ENCODE measurements at places on chromosomes 3 and 15.

- no peak for DNase-seq
Observed at GRCh38 chr3:197912741-197913476, 37.1 kb upstream of the RPL35A start.

GRCh38 chr3:182738583-182739411 is 54.5 kb upstream of the ATP11B start:
- no peak for DNase-seq

DNA sequence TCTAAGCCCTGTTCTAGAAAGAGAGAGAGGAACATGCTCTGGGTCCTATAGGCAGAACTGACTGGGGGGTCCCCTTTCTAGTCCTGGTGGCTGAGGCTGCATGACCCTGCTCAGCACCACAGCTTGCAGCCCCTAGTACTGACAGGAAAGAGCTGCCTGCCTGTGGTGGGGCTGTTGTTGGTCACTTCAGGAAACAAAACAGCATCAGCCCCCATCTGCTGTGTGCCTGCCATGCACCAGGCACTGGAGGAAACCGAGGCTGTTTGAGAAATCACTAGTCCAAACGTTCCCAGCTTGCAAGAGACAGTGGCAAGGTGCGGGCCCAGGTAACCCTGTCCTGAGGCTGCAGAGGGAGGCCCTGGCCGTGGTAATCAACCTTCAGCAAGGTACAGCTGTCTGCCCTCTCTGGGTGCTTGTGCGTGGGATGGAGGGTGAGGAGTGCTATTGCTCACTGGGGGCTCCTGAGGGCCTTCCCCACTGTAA is 90.6 kb downstream of the IQSEC1 start:
- DNase-seq, result no peak

DNA sequence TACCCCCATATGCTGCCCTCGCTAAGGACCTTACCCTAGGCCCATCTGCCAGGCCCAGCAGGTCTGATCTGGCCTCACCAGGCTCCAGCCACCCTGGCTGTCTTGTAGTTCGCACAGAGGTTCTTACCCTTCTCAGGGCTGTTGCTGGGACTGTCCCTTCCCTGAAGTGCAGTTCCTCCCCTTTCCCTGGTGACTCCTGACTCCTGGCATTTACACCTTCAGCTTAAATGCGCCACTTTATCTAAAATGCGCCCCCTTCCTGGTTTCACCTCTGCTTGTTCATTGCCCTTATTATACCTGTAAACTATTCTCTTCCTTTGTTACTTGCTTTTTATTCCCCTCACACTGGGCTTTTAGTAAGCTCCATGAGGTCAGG is 835 bp upstream of the TTLL3 start:
- no peak for DNase-seq

- no peak for DNase-seq
Observed at GRCh38 chr3:180352261-180352660, 249.7 kb upstream of the TTC14 start.

DNA sequence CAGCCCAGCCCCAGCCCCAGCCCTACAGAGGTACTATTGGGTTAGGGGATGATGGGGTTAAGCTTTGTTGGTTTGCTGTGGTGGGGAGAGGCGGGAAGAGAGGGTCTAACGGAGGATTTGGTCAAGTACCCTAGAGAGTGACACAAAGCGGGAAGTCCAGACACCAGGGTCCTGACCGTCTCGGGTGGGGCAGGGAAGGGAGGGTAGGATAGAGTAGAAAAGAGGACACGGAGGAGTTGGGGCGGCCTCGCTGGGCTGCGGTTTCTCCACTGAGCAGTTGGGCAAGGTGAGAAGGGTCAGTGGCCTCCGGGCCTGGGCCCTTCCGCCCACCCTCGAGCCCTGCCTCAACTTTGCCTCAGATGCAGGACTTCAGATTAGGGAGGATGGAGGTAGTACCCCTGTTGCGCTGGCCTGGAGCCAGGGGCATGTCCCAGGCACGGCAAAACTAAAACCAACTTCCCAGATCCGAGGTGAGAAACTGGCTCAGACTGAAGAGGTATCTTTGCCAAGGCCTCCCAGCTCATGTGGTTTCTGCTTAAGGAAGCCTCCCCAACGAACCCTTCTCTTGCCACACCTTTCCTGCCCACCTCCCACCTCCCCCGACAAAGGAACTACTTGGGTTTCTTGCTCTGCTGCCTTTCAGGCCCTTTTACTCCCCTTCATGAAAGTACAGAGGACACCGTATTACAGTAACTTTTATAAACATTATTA is 551 bp downstream of the PML start:
- DNase-seq, result no peak

- DNase-seq, result no peak
Observed at GRCh38 chr3:22216601-22217000, 465.6 kb upstream of the ZNF385D start.

All from right lung (tissue), 10 donors.